ENCODE measurements at places on chromosomes 7 and 10. TPM values are rescaled to one million over a fixed set of nuclear protein-coding genes. Genes with fewer than 3 reads are reported as not detected.

DNA sequence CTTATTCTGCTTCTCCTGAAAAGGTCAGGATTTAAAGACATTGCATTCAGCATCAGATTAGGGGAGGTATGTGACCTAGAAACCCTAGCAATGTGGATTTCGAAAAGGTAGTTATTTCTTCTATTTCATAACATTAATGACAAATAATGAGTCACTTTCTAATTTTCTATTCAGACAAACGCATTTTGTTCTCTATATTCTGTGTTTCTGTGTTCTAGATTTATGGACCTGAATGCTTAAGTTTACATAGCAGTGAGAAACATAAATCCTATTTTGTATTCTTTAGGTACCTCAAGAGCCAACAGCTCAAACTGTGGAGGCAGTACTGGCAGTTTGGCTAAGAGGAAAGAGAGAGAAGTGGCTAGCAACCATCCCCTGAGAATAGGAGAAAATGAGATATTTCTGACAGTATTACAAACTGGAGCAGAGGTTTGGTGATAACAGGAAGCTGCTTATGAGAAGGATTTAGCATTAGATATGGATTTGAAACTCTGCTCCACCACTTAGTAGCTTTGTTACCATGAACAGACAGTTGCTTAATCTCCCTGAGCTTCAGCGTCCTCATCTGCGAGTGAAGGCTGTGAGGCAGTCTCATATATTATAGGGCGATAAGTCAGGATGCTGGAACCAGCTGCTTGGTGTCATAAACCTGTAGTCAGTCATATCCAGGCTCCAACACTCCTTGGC lies 28.2 kb downstream of the CDK14 start:
- no peak for DNase-seq

DNA sequence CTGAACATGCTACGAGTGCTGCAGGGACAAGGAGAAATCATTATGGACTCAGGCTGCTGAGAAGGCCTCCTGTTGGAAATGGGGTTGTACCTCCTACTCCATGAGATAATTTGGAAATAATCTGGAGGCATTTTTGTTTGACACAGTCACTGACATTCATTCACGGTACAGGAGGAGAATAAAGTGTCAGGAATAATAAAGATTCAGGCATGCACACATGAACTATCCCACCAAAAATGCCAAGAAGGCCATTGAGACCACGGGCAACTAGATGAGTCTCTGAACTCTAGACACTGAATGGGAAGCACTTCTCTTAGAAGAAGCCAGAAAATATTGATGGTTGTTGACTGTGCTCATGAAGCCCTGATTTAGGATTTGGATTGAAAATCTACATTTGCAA lies 220.9 kb upstream of the HABP2 start:
- no peak for DNase-seq

GRCh38 chr7:155234158-155234492 lies 63.6 kb upstream of the INSIG1 start:
- DNase-seq, result no peak

DNA sequence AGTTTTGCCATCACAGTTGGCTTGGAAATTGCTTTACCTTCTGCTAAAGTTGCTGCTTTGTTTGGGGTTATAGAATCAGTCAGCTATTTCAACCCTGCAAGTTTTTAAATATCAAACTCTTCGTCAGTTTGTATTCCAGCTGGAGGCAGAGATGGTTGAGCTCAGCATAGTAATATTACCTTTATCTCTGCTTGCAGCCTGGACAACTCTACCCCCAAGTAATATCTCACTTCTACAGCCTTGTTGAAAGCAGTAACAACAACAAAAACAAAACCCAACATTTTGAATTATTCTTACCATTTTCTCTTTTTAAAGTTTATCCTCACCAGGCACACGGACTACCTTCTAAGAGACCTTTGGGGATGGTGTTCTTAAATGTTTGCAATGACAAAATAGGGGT lies 239.1 kb upstream of the PHF14 start:
- no peak for DNase-seq

Gene PKD2L1
- total RNA-seq, result 0.26 TPM

Gene UPK3B
- total RNA-seq, result 11.2 TPM

- no peak for DNase-seq
These were observed 96.2 kb downstream of the GLCCI1 start for GRCh38 chr7:8064828-8065227.

GRCh38 chr7:29035044-29035740 lies 77.1 kb upstream of the TRIL start:
- DNase-seq, result no peak

Gene DENND2A
- total RNA-seq, result 6.2 TPM

Gene NODAL
- total RNA-seq, result not detected

DNA sequence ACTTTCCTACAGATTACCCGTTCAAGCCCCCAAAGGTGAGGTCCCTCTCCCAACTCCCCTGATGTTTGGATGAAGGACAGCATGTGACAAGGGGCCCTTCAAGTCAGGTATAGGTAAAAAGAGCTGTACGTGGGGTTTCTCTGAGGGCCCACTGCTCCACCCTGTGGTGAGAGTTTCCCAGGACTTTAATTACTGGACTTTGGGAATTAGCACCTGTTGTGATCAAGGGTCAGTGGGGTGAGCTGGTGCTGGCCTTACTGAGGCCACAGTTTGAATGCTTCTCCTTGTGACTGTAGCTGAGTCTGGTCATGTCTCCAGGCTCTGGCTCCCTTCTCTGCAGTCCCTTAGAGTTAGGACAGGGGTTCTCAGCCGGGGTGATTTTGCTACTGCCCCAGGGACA lies 16.8 kb downstream of the UBE2D4 start:
- DNase-seq, result no peak

GRCh38 chr10:78309536-78310237 lies 276.0 kb downstream of the RPS24 start:
- peak; percentile 31 for DNase-seq

DNA sequence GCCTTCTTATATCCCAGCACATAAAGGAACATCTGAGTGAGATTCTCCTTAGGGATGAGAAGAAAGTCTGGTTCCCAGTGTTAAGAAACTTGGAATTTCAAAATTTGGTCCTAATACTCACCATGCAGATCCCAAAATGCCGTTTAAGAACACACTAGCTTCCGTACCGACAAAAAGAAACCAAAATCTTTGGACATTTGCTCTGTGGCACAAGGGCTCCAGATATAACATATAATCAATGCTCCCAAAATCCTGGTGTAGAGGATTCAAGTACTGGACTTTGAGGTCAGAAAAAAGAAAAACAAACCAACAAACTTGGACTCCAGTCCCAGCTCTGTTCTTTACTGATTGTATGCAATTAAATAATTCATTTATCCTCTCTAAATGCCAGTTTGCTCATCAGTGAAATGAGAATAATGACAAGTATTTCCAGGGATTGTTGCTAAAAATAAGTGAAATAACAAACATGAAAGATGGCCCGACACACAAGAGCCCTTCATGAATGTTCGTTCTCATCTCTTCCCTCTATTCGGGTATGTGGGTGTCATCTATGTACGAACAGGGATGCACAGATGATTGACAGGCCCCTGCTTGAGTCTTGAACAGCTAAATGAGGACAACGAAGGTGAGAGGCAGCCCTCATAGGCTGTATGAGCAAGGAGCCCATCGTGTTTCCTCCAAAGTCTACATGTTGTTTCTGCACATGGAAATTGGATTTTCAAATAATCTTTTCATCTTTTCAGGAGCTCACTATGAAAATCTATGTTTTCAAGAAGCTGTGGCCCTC lies 48.6 kb upstream of the NEBL start:
- DNase-seq, result no peak

GRCh38 chr7:46126675-46127300 lies 205.7 kb upstream of the IGFBP3 start:
- DNase-seq, result no peak

DNA sequence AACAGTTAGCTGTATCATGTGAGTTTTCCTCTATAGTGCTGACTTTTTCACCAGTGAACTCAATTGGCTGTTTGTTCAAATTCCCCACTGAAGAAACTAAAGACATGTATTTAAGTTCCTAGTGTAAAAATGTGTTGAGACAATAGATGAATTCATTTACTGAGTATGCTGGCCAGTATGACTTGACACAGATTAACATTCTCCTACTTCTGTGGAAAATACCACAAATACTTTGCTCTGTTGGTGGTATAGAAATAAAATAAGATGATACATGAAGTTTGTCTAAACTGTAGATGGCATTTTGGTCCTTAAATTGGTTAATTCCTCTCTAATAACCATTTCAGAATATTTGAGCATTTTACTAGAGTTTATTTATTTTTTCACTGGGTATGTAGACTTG lies 227.7 kb upstream of the TEX47 start:
- no peak for DNase-seq

Gene PGAM2
- total RNA-seq, result 0.72 TPM

GRCh38 chr7:40793132-40793531 lies 658.3 kb downstream of the SUGCT start:
- no peak for DNase-seq

Gene PRLHR
- total RNA-seq, result 2.6 TPM

GRCh38 chr10:75838486-75838885 lies 407.1 kb downstream of the LRMDA start:
- no peak for DNase-seq

DNA sequence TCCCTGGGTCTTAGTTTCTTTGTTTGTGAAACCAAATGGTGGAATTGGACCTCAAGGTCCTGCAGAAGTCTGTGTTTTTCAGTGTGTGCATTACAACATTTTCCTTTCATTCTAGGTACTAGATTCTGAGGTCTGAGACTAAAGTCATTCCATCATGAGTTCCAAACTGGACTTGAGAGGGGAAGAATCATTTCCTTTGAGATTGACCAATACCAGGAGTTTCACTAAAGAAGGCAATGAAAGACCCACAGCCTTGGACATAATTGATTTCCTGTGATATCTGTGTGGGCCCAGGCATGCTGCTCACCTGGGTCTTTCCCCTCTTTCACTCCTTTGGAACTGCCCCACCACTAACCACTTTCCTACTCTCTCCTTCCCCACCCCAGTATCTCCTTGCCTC lies 18.2 kb downstream of the TAS2R41 start:
- no peak for DNase-seq

Measured in type B pancreatic cell (in vitro differentiated cells).